Stimulated activated naive CD4-positive, alpha-beta T cell (primary cell): ENCODE measurements at places on chromosomes 7 and 10.

DNA sequence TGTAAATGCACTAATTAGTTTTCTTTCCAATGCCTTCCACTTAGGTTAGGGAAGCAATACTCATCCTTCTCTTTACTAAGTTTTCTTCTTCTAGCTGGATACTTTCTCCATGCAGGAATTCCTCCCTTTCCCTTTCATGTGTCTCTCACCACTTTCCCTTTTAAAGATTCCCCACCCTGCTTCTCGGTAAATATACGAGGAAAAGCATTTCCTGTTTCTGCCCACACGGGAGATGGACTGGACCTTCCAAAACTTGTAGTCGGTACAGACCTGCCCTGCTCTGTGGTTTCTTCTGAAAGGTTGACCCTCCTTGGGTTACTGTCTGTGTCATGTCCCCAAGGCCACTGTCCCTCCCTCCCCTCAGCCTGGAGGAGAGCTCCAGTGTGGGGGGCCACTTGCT is 58.9 kb upstream of the LYZL2 start:
- no peak for DNase-seq

DNA sequence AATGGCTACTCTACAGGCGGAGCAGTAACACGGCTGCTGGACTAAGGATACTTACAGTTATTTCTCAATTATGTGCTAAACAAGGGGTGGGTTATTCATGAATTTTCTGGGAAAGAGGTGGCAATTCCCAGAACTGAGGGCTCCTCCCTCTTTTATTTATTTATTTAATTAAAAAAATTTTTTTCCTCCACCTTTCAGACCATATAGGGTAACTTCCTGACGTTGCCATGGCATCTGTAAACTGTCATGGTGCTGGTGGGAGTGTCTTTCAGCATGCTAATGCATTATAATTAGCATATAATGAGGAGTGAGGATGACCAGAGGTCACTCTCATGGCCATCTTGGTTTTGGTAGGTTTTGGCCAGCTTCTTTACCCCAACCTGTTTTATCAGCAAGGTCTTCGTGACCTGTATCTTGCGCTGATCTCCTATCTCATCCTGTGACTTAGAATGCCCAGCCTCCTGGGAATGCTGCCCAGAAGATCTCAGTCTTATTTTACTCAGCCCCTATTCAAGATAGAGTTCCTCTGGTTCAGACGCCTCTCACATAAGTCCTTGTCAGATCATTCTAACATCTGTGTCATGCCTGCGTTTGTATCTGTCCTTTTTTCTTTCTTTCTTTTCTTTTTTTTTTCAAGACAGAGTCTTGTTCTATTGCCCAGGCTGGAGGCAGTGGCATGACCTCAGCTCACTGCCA is 15.9 kb upstream of the STOX1 start:
- DNase-seq, result no peak

DNA sequence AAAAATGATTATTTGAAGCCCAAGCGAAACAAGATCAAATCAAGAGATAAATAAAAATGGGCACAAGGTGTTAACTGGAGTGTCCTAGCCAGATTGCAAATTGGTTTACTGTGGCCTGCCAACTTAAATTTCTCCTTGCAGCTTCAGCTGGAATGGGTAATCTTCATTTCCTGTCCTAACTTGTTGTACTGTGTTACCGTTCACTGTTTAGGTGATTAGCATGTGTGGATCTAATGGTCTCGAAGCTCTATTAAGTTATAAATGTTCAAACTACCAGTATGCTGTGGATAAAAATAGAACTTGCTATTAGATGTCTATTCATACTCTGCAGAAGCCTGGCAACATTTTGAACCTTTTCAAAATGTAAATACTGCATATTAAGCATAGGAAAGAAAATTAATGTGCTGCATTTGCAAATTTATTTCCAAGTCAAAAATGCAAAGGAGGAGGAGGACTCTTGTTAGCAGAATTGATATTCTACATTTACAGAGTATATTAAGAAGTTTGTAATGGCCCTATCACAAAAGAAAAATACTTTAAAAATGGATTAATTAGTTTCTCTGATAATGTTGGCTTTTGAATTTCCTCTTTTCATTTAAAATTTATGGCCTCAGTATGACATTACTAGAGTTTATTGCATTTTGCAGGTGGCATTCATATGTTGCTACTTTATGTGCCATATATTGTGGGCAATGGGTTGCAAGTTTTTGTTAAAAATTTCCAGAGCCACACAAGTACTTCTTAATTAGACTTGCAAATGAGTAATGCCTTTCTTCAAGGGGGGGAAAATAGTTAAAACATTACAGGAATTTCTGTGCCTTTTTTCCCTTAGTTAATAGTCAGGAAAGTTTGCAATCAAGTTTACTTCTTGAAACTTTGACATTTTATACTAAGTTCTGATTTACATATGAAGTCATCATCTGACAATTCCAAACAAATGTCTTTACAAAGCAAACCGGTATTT is 92.1 kb downstream of the CABCOCO1 start:
- DNase-seq, result no peak

DNA sequence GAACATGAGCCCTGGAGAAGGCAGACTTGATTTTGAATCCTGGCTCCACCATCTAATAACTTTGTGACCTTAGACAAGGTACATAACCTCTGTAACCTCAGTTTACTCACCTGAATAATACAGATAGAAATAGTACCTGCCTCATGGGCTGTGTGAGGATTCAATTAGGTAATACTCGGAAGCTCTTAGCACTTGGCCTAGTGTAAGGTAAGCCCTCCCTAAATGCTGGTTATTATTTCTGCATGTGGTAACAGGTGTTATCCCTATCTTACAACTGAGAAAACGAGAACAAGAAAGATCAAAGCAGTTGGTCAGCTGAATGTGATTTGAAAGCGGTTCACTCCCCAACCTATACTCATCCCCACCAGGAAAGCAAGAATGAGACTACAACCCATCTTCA is 28.7 kb upstream of the ACSL5 start:
- no peak for DNase-seq

- DNase-seq, result no peak
Observed at GRCh38 chr10:123858907-123859652, 32.5 kb downstream of the CPXM2 start.

- no peak for DNase-seq
Observed at GRCh38 chr10:129033340-129033739, 433.7 kb upstream of the MGMT start.

GRCh38 chr7:12732428-12732827 is 45.0 kb downstream of the ARL4A start:
- no peak for DNase-seq

DNA sequence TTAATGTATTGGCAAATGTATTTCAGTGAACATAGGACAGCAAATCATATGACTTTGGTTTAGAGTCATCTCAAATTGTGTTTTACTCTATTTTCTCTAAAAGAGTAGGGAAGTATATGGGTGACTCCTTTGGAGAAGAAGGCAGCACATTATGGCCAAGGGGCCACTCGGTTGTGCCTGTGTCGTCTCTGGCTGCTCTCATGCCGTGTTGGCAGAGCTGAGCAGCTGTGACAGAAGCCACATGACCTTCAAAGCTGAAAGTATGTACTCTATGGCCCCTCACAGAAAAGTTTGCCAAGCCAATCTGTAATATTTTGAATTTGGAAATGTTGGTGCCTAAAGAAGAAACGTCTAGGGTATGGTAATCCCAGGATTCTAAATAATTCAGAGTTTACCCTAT is 47.5 kb downstream of the TASOR2 start:
- DNase-seq, result no peak

- DNase-seq, result no peak
Observed at GRCh38 chr10:91571671-91572070, 61.2 kb downstream of the PPP1R3C start.

- DNase-seq, result no peak
Observed at GRCh38 chr10:133338080-133339071, 1.7 kb upstream of the CALY start.

- DNase-seq, result no peak
Observed at GRCh38 chr10:77555591-77556212, 81.9 kb downstream of the KCNMA1 start.
